T-helper 2 cell treated with Interferon-gamma antibody and Interleukin-4, amounts not matched to agents 5 μg/mL and 100 μg/mL, for 36 hours (primary cell): ENCODE measurements at places on chromosomes 5 and 9.

DNA sequence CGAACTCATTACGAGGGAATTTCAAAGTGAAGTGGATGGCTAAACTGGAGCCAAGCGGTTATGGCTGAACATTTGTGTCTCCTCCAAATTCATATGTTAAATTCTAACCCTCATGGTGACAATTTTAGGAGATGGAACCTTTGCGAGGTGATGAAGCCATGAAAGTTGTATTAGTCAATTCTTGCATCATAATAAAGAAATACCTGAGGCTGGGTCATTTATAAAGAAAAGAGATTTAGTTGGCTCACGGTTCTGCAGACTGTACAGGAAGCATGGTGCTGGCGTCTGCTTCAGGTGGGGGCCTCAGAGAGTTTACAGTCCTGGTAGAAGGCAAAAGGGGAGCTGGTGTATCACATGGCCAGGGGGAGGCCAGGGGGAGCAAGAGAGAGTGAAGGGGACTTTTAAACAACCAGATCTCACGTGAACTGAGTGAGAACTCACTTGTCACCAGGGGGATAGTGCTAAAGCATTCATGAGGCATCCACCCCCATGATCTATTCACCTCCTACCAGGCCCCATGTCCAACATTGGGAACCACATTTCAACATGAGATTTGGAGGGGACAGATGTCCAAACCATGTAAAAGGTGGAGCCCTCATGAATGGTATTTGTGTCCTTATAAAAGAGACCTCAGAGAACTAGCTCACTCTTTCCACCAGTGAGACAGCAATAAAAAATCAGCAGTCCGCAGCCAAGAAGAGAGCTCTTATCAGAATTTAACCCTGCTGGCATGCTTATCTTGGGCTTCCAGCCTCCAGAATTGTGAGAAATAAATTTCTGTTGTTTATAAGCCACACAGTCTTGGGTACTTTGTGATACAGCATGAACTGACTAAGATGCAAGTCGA lies 143.4 kb downstream of the MTRR start:
- DNase-seq, result no peak

GRCh38 chr5:135916638-135917263 lies 21.1 kb upstream of the IL9 start:
- DNase-seq, result no peak

GRCh38 chr9:68437785-68438184 lies 81.4 kb downstream of the PGM5 start:
- no peak for DNase-seq

DNA sequence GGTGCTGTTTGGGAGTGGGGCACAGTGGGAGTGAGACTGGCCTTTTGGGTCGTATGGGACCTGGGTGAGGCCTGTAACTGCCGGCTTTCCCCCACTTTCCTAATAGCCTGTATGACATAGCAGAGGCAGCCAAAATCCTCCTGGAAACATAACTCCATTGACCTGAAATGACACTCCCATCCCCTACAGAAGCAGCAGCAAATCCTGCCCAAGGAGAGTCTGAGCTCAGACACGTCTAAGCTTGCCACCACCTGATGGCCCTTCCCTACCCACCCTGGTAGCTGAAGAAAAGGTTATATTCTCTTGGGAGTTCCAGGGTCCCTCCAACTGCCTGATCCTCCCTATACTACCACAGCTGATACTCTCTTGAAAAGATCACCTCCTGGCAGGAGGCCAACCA lies 179.8 kb upstream of the ARRDC3 start:
- DNase-seq, result no peak

- DNase-seq, result no peak
Observed at GRCh38 chr9:111937301-111937700, 40.7 kb downstream of the UGCG start.

DNA sequence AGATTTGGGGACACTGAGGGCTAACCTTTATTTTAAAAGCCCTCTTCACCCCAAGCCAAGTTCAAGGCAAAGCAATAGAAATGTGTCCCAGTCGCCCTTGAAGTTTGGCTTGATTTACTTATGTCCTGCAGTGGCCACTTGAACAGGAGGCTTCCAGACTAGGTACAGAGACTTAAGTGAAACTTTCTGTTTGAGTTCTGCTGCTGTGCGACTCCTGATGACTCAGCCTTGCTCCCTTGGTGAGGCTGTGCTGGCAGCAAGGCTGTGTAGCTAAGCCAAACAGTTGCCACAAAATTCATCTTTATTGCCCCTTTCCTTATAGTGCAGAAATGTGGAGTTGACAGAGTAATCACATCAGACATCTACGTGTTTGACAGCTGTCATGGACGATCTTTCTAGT lies 68.8 kb upstream of the NTRK2 start:
- DNase-seq, result no peak

DNA sequence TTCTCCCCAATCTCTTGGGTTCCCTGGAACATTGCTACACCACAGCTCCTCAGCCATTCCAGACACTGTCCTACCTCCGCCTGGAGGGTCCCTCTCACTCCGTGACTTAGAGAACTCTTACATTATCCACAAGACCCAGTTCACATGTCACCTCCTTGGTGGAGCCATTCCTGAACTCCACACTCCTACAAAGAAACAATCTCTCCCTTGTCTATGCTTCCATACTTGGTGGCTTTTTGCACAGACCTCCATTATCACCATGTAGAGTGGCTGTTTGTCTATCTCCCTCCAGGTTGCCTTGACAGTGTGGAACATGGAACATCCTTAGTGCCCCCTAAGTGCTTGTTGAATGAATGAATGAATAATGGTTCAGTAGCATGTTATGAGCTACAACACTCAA lies 105.9 kb downstream of the PAX5 start:
- no peak for DNase-seq

GRCh38 chr5:14946815-14947620 lies 75.4 kb upstream of the ANKH start:
- peak; percentile 10 for DNase-seq

DNA sequence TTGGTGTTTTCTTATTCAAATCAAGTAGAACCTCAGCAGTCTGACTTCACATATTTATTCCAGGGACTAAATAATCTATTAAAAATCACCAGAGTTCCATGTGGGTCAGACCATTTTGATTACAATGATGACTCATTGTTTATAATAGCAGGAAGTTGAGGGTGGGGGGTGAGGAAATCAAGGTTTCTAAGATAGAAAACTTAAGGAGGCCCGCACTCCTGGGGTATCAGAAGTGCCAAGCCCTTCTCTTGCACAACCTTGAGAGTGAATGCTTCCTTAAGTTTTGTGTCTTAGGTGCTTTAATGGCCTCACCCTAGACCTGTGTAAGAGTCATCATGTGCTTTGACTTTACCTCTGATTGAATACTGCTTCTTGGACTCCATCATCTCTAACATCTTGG lies 31.9 kb upstream of the NPR3 start:
- no peak for DNase-seq
